Stimulated activated naive CD4-positive, alpha-beta T cell treated with Interleukin-2 at 50 U/mL for 16 hours (primary cell): ENCODE measurements at places on chromosomes 3 and 15.

GRCh38 chr15:55683376-55683775 lies 59.6 kb downstream of the PRTG start:
- DNase-seq, result no peak

DNA sequence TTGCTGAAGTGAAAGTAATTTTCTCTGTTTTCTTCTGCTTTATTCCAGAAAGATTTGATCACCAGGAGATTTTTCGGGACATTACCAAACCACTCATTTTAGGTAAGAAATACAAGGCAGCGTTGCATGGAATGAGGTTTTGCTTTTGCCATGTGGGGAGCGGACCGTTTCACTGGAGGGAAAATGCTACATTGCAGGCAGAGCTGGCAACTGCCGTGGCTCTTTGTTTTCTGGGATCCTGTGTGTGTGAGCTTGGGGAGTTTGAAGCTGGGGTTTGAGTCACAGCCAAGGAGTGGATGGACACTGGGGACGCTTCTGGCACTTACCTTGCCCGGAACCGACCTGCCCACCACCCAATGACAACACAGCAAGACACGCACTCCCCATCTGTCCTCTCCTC lies 109.9 kb downstream of the APBA2 start:
- no peak for DNase-seq

DNA sequence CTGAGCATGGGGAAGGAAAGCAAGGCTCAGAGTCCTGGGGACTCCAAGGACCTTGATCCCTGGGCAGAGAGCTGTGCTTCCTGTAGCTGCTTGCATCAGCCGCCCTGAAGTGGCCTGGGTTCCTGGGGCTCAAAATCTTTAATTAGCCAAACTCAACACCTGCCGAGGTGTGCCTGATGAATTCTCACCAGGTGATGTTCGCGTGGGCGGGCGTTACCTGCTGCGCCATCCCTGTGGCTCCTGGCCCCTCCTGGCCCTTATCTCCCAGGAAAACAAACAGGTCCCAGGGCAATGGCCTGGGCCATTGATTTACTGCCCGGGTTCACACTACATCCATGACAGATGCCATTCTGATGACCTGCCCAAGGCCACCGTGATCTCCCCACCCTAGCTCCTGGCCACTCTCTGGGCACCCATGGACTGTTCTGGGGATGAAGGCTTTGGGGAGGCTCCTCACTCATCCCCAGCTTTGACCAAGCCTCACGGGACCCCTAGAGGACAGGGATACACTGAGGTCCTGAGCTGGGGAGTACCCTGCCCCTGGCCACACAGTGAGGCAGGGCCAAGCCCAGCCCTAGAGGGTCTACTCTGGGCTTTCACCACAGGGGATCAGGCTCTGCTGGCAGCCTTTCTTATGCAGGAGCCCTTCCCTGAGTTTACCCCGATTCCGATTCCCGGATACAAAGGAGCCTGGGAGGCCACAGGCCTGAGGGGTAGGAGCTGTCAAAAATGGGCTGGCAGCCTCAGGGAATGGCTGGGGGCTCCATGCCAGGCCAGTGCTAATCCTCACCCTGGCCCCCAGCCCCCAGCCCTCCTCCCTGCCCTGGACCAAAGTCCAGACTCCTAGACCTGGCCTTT lies 5.7 kb downstream of the SLC38A3 start:
- DNase-seq, result no peak

GRCh38 chr15:40867199-40867598 lies 6.8 kb downstream of the RHOV start:
- DNase-seq, result no peak

DNA sequence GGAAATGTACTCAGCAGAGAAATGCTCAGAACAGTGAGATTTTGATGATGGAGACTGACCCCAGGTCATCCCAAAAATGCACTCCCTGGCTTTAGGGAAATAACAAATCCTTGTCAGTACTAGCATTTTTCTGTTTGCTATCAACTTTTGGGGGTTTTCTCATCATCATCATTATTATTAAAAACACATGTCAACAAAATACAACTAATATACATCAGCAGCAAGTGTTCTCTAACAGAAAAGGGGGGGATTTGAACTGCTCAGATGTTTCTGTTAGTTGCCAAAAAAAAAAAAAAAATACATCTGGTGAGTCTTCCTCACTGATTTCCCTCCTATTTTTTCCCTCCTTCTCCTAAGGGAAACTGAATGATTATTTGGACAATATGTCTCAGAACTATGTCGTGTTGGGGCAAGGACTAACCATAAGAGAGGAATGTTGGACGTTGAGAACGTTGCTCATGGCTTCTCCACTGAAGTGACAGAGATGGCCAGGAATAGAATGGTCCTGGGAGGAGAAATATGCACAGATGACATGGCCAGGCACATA lies 230.0 kb upstream of the MCTP2 start:
- no peak for DNase-seq

- no peak for DNase-seq
These were observed 72.7 kb downstream of the GREM1 start for GRCh38 chr15:32790352-32790999.

DNA sequence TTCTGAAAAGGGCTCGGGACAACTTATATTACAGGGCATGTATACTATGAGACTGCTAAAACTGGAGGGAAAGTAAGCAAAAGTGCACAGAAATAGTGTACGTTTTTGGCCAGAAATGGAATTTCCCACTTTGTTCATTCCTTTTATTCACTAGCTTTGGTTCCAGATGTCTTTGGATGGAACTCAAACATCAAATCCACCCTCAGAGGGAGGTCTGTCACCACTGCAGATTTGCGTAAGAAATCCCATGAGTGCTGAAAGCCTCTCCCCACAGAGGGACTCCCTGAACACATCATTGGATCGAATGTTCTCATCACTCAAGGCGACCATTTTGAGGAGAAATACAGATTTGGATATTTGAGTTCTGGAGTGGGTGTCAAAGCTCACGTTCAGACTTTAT lies 71.6 kb downstream of the FEM1B start:
- DNase-seq, result no peak

DNA sequence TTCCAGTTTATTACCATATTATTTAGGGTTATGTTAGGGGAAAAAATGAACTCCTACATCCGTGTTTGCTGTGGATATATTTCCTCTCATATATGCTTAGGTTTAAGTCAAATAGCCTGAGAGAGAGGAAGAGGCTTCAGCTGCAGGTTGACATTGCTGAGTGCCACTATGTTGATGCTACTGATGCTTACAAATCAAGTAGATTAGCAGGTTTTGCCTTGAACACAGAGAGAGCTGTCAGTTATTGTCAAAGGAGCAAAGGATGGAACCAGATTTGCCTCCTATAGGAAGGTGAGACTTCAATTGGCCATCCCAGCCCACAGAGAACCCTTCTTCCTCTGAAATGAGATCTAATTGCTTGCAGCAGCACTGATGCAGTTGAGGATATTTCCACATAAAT lies 339.2 kb downstream of the CADM2 start:
- no peak for DNase-seq

DNA sequence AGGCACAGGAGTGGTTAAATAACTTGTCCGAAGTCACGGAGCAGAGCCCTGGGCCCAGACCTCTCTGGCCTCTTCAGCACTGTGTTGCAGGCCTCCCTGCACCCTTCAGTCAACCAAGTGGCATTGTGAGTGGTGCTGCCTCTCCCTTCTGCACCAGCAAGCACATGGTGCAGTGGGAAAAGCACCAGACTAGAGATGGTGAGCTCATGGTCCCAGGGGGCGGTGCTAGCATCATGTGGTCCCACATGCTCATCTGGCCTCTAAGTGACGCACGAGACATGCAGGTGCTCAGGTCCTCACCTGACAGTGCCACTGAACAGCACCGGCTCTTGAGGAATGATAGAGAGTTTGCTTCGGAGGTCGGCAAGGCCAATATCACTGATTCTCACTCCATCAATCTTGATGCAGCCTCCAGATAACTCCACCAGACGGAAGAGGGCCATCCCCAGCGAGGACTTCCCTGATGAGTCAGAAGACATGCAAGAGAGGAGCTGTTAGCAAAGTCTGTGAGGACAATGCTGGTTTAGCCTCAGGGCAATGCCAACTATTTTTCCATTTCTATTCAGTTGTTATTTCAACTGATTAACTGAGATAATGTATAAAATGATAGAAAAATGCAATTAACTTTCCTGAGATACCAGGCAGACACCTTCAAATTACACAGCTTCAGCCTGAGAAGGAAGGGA lies 53.1 kb upstream of the PARL start:
- no peak for DNase-seq

- no peak for DNase-seq
These were observed 44.3 kb downstream of the P2RY1 start for GRCh38 chr3:152879130-152879789.

- no peak for DNase-seq
These were observed 12.9 kb downstream of the IQCH start for GRCh38 chr15:67267440-67267839.

GRCh38 chr3:72903004-72903403 lies 15.2 kb downstream of the GXYLT2 start:
- DNase-seq, result no peak

- DNase-seq, result no peak
These were observed 183.6 kb downstream of the UACA start for GRCh38 chr15:70579766-70580165.

- DNase-seq, result no peak
These were observed 22.8 kb downstream of the EFCC1 start for GRCh38 chr3:129023909-129024308.

GRCh38 chr15:69643476-69643875 lies 190.9 kb downstream of the RPLP1 start:
- DNase-seq, result no peak

- no peak for DNase-seq
These were observed 245.1 kb upstream of the LMCD1 start for GRCh38 chr3:8256441-8257071.

GRCh38 chr3:150613709-150614480 lies 10.8 kb downstream of the SELENOT start:
- DNase-seq, result no peak

DNA sequence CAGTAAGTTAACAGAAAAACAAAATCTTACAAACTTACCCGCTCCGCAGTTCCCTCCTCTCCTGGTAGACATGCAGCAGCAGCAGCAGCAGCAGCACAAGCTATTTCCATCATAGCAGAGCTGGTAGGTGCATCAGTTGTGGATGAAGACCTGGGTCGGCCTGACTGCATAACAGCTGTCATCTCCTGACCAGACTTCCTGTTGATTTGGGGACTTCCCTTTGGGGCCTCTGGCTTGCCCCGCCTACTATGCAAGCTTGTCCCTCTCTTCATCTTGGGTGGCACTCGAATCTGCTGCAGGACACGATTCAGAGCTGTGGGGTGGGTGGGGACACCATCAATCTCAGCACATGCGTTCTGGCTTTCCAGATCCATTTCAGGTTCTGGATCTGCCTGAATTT lies 65.7 kb downstream of the TMCC1 start:
- DNase-seq, result no peak

GRCh38 chr3:23994244-23994569 lies 49.1 kb downstream of the NR1D2 start:
- DNase-seq, result no peak

- DNase-seq, result no peak
These were observed 7.4 kb downstream of the POC1A start for GRCh38 chr3:52146811-52147210.

GRCh38 chr15:101059381-101060341 lies 140.5 kb downstream of the LRRK1 start:
- DNase-seq, result no peak

GRCh38 chr15:67156426-67156825 lies 91.0 kb downstream of the SMAD3 start:
- DNase-seq, result no peak

- no peak for DNase-seq
These were observed 26.3 kb upstream of the BNC1 start for GRCh38 chr15:83310521-83311456.

DNA sequence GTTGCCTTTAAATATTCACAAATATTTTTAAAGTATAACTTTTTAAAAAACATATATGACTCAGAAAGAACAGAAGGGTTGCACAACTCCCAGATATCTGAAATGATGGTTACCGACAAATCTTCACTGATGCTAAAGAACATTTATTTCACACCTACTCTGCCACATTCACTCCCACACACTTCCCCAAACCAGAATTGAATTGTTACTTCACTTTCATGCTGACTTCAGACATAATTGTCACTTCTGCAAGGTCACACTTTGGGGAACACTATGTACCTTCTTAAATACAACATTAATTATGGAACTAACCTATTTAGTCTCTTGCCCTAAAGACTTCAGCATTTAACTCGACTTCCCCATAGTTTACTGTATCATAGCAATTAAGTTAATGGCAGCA lies 795.1 kb downstream of the FHIT start:
- no peak for DNase-seq

- DNase-seq, result no peak
These were observed 12.1 kb upstream of the PRR23E start for GRCh38 chr3:127180859-127181258.

DNA sequence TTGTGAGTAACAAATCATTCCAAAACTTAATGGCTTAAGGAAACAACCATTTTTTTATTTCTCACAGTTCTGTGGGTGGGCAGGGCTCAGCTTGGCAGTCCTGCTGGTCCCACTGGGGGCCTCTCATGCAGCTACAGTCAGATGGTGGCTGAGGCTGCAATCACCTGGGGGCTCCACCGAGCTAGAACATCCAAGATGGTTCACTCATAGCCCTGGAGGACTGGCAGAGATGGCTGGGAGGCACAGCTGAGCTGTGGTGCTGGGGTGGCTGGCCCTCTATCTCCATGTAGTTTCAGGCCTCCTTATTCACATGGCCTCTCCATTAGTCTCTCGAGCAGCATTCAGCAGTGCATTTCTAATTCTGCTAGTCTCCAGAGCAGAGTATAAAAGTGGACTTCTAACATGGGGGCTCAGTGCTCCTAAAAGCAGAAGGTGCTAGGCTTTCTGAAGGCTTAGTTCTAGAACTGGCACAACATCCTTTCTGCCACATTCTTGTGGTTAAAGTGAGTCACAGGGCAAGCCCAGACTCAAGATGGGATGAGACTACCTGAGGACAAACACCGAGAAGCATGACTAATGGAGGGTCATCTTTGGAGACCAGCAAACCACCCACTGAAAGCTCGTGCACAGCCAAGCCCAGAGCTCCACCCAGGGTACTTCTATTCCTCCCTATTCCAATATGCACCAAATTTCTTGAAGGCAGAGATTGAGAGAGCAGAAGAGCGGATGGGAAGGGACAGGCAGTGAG lies 6.3 kb downstream of the CAV3 start:
- DNase-seq, result no peak

DNA sequence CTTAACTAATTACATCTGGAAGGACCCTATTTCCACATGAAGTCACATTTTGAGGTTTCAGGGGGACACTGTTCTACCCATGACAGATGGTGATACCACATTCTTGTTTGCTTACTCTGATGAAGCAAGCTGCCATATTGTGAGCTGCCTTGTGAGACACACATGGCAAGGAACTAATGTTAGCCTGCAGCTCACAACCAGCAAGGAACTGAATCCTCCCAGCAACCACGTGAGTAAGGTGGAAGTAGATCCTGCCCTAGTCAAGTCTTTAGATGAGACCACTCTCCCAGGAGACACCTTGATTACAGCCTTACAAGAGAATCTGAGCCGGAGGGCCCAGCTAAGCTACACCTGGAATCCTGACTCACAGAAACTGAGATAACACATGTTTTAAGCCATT lies 160.1 kb downstream of the PDE8A start:
- DNase-seq, result no peak

- no peak for DNase-seq
These were observed 1.8 kb upstream of the LARP6 start for GRCh38 chr15:70855764-70856163.
